NCI-H1930 (cell line): ENCODE measurements at places on chromosomes 4 and X.
A peak's percentile ranks its signal among the peaks of the same experiment; 100 is the strongest.

- DNase-seq = peak; percentile 100
These were observed 48.9 kb downstream of the CHIC2 start for GRCh38 chr4:54015423-54016030.

GRCh38 chrX:27767387-27767786 lies 40.4 kb upstream of the MAGEB10 start:
- no peak for DNase-seq

DNA sequence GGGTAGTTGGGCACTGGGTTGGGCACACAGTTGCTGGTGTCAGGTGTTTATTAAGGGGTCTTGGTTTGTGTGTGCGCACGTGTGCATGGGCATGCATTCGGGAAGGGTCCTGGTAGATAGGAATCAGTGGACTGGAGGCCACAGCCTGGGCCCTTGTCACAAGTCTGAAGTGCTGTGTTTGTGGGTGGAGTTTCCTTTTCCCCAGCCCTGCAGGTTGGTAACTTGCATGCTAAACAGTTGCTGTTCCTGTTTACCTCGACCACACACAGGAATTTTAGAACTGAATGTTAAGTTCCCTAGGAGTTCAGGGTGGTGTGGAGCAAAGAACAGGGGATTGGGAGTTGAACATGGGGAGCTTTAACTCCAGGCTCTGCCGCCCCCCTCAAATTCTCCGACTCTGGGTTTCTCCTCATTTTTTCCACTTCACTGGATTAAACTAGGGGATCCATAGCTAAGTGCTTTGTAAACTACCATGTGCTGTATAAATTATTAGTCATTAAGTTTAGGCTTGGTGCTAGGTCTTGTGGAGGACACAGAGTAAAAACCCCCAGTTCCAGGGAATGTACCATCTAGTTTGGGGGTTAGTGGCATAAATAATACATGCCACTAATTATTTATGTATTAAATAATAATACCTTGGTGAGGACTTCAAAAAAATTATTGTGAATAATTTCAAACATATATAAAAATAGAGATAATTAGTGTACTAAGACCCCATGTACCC lies 49.0 kb downstream of the STARD8 start:
- DNase-seq = no peak

GRCh38 chr4:184843984-184844554 lies 18.3 kb upstream of the ACSL1 start:
- no peak for DNase-seq

- DNase-seq = no peak
These were observed 109.0 kb upstream of the MAMLD1 start for GRCh38 chrX:150253959-150254620.

DNA sequence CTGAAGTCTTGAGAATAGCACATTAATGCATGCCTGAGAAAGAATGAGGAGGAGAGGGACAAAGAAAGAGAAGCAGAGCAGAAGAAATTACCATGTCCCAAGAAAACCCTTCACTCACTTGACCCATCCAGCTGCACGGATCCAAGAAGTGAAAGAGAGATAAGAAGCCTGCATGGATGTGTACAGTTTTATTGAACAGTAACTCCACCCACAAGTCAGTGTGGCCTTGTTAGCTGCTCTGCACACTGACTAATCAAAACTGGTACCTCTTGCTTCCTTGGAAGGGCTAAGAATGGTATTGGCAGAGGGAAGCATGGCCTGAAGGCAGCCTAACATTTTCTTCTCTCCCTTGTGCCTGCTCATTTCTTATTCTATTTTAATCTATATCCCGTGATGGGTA lies 163.9 kb downstream of the SLC7A11 start:
- no peak for DNase-seq

DNA sequence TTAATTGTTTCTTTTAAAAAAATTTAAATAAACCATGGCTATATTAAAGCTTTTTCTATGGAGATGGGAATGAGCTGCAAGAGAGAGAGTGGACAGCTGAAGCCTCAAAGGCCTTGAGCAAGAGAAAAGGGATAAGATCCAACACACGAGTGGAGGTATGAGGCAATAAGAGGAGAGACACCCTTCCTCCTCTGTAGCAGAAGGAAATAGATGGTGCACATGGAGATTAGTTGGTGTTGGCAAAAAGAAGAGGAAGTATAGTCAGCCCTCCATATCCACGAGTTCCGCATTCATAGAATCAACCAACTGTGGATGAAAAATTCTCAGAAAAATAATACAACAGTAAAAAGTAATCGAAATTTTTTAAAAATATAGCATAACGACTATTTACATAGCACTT lies 3.2 kb downstream of the CXorf38 start:
- no peak for DNase-seq

- DNase-seq = no peak
These were observed 82.1 kb downstream of the CLDN34 start for GRCh38 chrX:10049236-10049635.

DNA sequence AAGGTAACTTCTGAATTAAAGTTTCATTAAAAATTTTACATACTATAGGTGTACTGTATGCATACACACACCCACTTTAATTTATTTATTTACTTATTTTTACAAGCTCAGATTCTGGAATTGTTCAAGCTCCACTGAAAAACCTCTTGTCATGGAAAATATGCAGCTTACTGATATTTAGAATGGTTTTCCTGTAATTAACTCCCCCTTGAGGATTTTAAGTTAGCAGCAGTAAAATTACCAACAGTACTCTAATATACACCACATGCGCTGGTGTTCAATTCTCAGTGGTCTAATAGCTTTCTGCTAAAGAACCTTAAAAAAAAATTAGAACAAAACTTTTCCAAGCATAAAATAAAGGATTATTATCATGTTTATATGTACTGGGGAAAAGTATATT lies 12.0 kb downstream of the MAB21L2 start:
- peak; percentile 15 for DNase-seq

- no peak for DNase-seq
These were observed 64.1 kb upstream of the LAS1L start for GRCh38 chrX:65598559-65599147.
